ENCODE measurements at places on chromosomes 6 and 20.

- no peak for DNase-seq
Observed at GRCh38 chr6:27547157-27548075, 74.5 kb upstream of the ZNF184 start.

DNA sequence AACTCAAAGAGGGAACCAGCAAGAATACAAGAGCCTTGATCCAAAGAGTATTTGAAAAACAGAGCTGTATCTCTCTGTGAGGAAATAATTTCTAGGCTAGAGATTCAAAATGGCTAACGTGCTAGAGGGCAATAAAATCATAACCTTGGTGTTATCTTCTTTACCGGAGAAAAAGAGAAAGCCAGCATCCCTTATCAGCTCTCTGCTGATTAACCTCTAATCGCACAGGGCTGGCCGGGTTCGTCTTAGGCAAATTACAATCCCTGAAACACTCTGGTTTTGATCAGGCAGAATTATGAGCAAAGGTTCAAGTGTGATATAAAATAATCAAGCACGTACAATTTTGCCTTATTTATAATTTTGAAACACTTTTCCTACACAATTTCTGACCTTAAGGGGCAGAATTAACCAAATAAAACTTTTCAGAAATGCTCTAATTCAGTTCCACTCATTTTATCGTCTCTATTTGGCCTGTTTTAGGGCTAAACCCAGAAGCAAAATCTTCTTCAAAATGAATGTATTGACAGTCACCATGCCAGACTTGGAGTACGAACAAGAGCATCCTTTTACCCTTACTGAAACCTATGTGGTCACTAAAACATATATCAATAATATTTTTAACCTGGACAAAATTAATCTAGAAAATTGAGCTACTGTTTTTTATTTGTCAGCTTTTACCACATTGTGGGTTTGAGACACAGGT lies 13.7 kb downstream of the PSMB9 start:
- no peak for DNase-seq

GRCh38 chr20:49675368-49676151 lies 38.1 kb downstream of the B4GALT5 start:
- no peak for DNase-seq

DNA sequence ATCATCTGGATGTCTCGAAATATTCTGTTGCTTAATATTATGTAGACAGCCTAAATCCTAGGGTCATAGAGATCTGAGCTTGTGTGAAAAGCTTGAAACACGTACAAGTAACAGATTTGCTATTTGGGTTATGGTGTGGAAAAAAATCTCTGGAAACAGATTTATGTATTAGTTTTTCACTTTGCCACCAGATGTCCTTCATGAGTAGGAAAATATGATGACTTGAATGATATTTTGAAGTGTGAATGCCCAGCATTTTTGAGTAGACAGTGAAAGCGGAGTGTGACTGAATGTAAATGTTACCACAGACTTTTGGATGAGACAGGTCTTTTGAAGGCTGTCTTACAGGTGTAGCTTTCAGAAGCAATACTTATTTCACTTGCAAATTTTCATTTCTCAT lies 4.2 kb upstream of the BMP6 start:
- DNase-seq, result no peak

DNA sequence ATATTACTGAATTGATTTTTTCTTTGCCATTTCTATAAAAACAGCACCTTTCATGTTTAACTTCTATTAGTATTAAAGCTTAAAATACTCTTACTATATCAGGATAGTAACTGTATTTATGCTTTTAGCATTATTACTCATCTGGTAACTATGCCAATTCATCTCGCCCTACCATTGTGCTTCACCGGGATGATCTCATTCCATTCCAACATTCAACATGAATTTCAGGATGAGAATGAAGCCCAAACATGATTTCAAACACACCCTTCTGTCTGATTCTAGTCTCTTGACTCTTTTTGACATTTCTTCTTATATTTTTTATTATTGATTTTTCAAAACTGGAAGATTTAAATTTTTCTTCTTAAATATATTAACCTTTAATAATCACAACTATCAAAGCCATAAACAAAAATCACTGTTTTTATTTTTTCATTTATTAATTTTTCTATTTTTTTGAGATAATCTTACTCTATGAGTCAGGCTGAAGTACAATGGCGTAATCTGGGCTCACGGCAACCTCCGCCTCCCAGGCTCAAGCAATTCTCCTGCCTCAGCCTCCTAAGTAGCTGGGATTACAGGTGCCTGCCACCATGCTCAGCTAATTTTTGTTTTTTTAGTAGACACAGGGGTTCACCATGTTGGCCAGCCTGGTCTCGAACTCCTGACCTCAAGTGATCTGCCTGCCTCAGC lies 46.7 kb downstream of the GJA1 start:
- no peak for DNase-seq

GRCh38 chr6:3871515-3871914 lies 22.3 kb downstream of the FAM50B start:
- no peak for DNase-seq

- no peak for DNase-seq
Observed at GRCh38 chr6:109360791-109361190, 21.5 kb downstream of the CD164 start.

- peak; percentile 18 for DNase-seq
Observed at GRCh38 chr20:3843490-3843889, 3.1 kb upstream of the MAVS start.

DNA sequence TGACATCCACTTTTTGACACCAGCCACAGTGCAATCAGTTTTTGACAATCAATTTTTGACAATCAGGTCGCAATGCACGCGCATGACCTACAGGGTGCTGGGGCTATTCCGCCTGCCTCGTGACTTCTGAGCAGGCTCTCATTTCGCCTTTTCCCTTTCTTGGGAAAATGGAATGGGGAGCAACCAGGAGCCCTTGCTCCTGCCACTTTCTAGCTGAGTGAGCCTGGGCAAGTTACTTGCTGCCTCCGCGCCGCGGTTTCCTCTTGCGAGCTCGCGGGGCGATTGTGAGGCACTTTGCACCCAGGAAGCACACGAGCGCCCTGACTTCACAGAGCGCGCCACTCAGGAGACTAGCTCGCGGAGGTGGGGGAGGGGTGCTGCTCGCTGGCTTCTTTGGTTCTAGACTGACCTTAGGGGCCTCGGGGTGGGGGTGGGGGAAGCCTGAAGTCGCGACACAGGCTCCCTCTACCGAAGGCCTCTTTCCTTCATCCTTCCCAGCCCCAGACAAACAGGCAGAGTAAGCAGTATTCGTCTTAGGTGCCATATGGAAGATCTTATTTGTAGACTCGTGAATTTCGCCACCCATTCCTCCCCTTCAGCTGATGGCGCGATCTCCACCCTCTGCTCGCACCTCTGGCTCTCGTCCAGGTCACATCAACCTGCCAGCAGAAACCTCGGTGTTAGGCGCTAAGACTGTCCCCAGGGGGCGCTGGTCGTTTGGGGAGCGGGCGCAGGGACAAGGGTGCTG lies 4.6 kb downstream of the TP53TG5 start:
- DNase-seq, result peak; percentile 81
